ENCODE measurements at places on chromosomes 12 and 14.

GRCh38 chr12:120496413-120497340 is 764 bp downstream of the DYNLL1 start:
- DNase-seq = peak; percentile 47

DNA sequence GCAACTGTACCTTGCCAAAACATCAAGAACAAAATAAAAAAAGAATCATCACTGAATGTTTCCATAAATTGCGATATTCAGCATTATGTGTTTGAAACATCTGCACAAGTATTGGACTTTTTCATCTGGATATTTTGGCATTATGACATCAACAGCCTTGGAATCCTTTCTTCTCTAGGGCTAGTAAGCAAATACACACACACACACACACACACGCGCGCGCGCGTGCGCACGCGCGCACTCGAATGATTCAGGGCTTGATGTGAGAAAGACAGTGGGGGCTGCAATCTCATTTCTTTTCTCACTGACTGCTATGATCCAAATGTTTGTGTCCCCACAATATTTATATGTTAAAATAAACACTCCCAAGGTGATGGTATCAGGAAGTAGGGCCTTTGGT is 90.0 kb upstream of the SLC38A4 start:
- DNase-seq = no peak

DNA sequence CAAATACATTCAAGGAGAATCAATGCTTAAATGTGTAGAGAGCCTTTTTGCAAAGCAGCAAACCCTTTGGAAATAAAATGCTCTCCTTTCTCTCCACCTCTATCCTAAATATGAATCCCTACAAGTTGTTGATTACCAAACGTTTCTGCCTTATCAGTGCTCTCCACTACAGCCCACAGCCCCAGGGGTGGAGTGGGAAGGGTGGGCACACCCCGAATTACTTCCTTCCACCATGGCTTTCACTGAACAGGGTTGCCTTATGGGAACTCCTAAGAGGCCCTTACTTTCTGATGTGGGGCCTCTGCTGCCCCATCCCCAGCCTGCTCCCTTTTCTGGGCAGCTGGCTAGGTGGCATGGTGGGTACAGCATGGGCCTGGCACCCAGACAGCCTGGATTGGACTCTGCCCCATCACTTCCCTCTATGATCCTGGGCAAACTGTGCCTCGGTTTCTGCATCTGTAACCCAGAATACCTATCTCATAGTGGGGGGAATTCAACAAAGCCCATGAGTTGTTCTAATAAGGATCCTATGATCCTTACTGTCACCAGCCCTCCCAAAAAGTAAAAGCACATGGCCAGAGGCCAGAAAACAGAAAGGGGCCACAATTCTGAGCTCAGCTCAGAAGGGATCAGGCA is 16.1 kb downstream of the AK7 start:
- no peak for DNase-seq

DNA sequence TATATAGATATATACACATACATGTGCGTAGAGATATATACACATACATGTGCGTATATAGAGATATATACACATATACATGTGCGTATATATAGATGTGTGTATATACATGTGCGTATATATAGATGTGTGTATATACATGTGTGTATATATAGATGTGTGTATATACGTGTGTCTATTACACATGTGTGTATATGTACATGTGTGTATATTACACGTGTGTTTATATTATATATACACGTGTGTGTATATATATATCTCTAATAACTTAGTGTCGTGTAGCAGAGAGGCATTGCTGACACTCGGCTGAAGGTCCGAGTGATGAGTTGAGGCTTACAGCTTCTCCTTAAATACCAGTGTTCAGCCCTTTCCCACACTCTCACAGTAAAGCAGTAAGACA is 133.7 kb downstream of the GLT1D1 start:
- no peak for DNase-seq

DNA sequence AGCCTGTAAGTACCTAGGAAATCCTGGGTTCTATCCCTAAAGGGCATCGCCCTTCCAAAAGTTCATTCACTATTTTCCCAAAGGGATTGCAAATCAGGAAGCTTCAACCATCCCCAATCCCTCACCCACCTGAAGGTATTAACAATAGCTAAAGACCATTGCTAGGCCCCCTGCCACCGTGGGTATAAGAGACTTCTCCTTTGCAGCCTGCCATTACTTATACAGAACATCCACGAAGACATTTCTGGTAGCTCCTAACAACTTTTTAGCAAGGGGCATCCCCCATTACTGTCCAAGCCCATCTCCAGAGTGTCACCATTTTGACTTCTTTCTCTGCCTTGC is 384 bp upstream of the SMUG1 start:
- DNase-seq = no peak

GRCh38 chr12:105214148-105214547 is 21.8 kb downstream of the APPL2 start:
- no peak for DNase-seq

DNA sequence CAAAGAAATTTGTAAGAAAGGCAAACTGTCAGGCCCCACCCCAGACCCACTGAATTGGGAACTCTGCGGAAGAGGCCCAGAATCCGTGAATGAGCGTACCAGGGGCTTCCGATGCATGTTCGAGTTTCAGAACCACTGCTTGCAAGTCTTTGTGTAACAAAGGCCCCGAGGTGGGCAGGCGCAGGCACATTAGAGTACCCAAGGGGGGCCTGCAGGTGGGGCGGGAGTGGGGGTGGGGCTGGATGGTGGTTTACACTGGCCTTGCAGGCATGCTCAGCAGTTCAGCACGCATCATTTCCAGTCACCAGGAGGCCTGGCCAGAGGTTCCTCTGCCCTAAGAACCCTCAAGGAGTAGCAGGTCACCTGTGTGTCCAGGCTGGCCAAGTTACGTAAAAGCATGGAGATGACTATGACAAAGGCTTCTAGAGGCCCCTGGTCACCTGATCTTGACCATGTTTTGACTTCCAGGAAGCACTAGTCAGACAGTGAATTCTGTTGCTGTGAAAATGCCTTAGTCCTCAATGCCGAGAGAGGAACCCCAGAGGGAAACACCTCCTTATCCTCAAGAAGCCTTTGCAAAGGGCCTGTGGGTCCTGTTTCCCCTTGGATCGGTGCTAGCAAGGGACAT is 33.2 kb upstream of the IRF2BPL start:
- DNase-seq = no peak

DNA sequence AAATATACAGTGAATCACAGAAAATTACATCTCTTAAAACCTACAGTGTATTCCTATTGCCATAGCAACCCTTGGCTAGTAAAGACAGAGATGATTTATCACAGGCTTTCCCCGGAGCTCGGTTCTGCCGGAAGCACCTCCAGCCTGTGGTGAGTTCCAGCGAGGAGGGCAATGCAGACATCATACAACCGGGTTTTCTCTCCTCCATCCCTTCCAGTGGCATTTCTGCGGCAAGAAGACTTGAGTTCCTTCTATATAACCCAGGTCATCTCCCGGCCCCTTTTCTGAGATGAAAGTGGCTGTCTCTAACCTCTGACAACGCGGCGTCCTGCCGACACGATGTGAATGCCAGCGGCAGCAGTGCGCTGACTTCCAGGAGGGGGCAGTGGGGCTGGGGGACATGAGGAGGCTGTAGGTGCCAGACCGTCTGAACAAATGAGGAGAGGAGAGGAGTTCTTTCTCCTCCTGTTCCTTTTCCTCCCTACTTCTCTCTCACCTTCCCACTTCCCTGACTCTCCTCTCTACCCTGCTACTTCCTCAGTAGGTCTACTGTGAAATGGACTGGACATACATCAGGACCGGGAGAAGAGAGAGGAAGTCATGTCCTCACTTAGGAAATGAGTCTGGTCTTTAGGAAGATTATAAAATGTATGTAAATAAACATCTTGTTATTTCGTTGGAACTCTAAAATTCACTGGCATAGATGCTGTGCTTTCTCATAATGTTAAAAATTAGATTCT is 68.6 kb upstream of the MAX start:
- peak; percentile 47 for DNase-seq

DNA sequence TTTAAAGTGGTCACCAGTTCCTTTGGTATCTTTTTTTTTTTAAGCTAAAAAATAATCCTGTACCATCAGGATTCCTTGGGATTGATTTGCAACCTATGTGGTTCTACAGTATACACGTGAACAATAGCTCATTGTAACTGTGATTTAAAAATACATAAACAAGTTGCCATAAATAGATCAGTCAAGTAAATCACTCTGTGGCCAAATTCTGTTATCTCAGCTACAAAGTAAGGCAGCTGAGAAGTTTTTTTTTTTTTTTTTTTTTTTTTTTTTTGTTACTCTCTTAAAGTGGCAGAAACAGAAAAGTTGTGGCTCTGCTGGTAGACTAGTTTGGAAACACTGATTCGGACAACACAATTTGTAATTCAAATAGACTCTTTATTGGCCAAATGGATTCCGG is 104.5 kb downstream of the PRICKLE1 start:
- no peak for DNase-seq

DNA sequence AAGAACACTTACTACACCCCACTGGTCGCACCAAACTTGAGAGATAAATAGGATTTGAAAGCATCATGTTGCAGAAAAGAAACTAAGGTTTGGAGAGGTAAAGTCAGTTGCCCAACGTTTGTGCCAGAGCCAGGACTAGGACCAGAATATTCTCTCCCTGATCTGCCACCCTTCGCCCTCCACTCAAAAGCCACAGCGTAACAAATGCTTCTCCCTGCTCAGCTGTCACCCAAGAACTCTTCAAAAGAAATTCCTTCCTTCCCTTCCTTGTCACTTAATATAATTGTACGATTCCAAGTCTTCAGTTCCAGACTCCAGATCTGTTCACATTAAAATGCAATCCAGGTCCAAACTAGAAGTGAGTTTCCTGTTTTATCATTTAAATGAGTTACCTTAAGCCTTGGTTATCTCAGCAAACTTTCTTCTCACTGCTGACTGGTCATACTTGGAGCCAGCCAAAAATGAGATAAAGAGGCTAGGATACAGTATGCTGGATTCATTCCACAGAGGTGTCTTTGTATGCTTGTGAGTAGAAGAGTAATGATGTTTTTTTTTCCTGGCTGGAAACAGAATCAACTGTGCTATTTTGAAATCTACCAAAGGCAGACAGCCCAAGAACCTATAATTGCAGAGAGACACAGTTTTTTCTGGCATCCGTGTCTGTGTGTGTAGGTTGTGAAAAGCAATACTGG is 12.8 kb upstream of the PPFIBP1 start:
- DNase-seq = no peak
